ENCODE measurements at places on chromosomes 1 and 21.

DNA sequence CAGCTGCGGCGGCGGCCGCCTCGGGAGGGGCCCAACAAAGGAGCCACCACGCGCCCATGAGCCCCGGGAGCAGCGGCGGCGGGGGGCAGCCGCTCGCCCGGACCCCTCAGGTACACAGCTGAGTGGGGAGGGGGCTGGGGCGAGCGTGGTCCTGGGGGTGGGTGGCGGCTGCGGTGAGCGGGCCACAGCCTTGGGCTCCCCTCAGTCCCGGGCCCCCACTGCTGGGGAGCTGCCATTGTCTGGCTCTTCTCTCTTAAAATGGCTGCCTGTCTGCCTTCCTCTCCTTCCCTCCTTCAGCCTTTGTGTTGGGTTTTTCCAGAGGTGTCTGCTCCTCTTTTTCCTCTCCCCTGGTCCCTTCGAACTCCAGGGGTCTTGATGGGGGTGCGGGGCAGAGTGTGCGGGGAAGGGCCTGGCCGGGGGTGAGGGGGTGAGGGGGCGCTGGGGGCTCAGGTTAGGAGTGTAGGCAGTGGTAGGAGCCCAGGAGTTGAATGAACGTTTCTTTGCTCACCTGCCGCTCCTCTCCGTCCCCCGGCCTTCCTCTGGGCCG lies 1.7 kb downstream of the ARID1A start:
- DNase-seq: no peak

DNA sequence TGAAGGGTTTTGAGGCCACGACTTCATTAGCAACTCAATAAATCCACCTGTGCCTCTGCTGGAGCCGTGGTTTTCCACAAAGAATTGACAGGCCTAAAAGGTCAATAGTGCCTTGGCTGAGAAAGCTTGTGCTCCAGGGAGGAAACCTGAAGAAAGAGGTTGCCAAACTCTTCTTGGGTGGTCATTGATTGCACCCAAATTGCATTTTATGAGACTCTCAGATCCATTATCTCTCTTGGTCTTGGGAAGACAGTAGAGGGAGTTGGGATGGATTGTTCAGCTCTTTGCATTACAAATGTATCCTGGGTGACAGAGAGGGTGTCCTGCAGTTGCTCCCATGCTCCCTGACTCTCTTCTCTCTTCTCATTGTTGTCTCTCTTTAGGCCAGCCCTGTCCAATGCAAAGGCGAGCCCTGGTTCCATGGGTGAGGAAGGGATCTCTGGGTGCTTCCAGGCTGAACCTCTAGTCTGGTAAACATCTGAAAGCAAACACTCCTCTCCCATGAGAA lies 46.1 kb upstream of the HTR1D start:
- no peak for DNase-seq

- no peak for DNase-seq
Measured at GRCh38 chr1:70465911-70466310, 54.8 kb downstream of the CTH start.

DNA sequence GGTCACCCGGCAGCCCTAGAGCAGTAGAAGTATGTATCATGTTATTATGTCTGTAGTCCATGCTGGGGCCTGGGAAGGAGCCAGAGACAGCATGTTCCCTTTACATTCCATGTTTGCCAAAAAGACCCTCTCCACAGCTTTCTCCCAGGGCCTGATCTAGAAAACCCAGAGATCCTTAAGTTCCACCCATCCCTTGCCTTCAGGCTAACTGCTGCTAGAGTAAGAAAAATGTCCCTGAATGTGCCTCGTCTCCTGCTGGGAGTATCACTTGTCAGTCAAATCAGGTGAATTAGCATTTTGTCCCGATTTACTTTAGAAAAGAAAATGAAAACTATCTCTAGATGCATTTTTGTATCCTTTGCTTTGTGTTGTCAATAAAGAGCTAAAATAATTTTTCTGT lies 13.3 kb upstream of the MRPS14 start:
- no peak for DNase-seq

DNA sequence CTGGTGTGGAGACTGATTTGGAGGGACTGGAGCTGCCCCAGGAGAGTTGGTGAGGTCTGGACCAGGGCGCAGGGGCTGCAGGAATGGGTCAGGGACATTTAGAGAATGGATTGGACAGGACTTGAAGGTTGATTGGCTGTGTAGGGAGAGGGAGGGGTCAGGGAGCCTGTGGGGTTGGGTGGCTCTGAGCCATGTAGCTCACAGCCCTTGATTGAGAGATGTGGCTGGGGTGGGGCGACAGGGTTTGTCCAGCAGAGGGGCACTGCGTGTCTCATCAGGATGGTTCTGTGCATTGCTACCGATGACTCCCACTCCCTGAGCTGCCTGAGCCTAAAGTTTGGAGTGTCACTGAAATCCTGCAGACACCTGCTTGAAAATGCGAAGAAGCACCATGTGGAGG lies 12.1 kb downstream of the AZIN2 start:
- no peak for DNase-seq

DNA sequence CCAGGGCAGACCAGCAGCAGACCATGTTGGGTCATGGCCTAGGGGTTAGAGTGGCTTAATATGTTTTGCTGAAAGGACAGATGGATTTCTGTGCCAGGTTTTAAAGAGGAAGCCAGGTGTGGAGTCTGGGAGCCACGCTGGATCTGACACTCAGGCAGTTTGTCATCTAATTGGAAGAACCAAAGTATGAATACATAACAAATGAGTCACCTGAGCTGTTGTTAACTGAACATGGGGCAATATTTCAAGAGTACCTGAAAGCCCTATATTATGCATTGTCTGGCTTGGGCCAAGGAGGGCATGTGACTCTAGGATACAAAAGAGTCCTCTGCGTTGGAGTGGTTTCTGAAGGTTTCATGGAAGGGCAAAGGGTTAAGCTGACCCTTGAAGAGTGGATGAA lies 70.6 kb downstream of the LMO4 start:
- no peak for DNase-seq

DNA sequence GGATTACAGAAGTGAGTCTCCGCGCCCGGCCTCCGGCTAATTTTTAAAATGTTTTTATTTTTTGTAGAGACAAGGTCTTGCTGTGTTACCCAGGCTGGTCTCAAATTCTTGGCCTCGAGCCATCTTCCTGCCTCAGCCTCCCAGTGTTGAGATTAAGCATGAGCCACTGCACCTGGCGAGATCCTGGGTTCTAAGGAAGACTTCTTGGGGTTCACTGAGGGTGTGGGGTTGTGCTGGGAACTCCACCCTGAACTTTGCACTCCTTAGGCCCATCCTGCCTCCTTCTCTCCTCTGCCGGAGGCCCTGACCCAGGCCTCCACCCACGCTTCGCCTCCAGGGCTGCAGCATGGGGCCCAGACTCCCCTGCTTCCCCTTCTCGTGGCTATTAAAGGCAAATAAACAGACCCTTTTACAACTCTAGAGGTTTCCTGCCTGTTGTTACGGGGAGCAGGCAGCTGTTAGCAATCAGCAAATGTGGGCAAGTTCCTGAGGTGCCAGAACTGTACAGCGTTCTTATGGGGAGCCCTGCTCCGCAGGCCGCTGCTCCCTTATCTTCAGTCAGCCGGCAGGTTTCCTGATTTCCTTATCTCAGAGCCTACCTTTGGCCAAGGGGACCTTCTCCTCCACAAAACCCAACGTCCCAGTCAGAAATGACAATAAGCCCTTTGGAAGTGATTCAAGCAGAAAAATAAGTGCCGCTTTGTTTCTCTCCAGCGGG lies 41.0 kb upstream of the LIN9 start:
- DNase-seq: no peak

GRCh38 chr1:106536741-106537140 lies 519.7 kb upstream of the PRMT6 start:
- DNase-seq: no peak

GRCh38 chr1:35558374-35559316 lies 1.0 kb downstream of the NCDN start:
- no peak for DNase-seq

- DNase-seq: no peak
Measured at GRCh38 chr1:211900441-211900840, 69.9 kb upstream of the LPGAT1 start.

DNA sequence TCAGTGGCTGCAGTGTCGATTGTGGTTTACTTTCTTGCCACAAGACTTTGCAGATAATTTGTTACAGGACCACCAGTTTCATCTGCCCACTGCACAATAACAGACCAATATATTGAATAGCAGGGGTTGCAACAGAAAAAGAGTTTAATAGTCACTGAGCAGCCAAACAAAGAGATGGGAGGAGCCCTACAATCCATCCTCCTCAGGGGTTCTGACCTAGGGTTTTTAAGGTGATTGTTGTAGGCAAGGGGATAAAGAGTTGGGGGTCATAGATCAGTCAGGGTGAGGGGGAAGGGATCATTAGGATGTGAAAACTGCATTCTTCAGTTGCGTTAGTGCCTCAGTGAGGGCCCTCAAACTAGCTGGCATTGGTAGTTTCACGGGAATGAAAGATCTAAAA lies 110.7 kb upstream of the OLFM3 start:
- DNase-seq: no peak

DNA sequence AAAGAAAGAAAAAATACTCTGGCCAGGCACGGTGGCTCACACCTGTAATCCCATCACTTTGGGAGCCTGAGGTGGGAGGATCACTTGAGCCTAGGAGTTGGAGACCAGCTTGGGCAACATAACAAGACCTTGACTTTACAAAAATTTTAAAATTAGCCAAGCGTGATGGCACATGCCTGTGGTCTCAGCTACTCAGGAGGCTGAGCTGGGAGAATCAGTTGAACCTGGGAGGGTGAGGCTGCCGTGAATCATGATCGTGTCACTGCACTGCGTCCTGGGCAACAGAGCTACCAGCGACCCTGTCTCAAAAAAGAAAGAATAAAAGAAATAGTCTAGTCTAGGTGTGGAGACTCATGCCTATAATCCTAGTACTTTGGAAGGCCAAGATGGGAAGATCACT lies 22.3 kb downstream of the RRP1B start:
- no peak for DNase-seq

- DNase-seq: no peak
Measured at GRCh38 chr1:1427820-1428148, 6.7 kb upstream of the ANKRD65 start.

- DNase-seq: no peak
Measured at GRCh38 chr1:83583351-83584014, 415.4 kb downstream of the TTLL7 start.

GRCh38 chr21:42097860-42098454 lies 26.8 kb downstream of the UMODL1 start:
- DNase-seq: peak; percentile 69

GRCh38 chr21:42198929-42199867 lies 19.7 kb upstream of the ABCG1 start:
- no peak for DNase-seq

DNA sequence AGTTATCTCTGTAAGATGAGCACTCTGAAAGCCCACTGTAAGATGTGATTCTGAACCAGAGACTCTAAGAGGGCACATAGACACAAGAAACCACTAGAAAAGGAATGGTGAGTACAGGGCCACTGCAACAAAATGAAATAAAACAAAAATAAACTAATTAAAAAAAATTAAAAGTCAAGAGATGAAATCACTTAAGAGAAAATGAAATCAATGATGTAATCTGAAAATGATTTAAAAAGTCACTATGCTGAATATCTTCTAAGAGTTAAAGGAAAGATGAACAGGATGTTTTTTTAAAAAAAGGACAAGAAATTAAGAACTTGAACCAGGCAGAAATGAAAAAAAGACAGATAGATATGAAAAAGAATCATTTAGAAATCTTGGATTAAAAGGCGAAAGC lies 110.6 kb upstream of the OLIG2 start:
- DNase-seq: no peak

DNA sequence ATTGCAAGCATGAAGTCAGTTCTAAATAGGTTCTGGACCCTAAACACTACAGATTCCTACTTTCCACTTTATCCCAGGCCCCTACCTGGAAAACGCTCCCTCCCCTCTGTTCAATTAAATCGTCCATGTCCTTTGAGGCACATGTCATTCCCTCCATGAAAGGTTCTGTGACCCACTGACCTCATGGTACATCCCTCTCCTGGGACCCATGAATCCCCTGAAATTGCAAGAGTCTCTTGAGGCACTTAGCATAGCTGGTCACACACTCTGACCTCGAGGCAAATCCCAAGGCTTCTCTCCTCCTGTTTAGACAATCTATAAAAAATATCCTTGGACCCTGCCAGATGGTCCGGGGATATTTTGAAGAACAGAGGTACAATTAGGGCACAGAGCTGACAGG lies 34.3 kb upstream of the KRTAP19-8 start:
- no peak for DNase-seq

GRCh38 chr1:162200096-162200847 lies 130.8 kb downstream of the NOS1AP start:
- DNase-seq: no peak

GRCh38 chr1:204001166-204001901 lies 71.6 kb upstream of the SOX13 start:
- no peak for DNase-seq

- no peak for DNase-seq
Measured at GRCh38 chr1:165355977-165356811, at the start of gene LMX1A. LMX1A (minus strand) TSS chr1:165356715; CDS start chr1:165355559, 1,156 bp downstream.

DNA sequence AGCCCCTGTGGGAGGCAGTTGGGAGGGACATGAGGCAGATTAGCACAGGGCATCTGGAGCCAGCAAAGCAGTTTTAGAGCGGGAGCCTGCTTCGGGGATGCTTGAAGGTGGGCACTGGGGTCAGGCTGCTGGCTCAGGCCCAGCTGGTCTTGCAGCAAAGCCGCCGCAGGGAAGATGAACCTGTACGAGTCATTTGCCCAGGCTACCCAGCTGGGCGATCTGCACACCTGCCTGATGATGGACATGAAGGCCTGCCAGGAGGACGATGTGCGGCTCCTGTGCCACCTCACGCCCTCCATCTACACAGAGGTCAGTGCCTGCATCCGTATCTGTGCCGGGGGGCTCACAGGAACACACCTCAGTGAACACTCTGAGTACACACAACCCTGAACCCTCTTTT lies 7.7 kb upstream of the SLC27A3 start:
- DNase-seq: no peak

- DNase-seq: no peak
Measured at GRCh38 chr1:193283016-193283415, 96.6 kb upstream of the B3GALT2 start.

DNA sequence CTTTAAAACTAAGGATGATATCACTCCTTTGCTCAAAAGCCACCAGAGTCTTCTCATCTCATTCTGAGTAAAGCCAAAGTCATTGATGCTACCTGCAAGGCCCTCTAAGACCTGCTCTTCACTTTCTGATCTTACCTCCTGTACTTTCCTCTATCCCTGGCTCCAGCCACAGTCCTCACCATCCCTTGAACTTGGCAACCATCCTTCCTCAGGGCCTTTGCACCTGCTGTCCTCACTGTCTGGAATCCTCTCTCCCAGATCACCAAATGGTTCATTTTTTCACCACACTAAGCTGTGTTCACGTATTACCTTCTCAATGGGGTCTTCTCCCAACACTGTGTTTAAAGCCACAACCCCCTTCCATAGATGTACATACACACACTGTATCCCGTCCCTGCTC lies 4.3 kb upstream of the PHLDA3 start:
- no peak for DNase-seq

GRCh38 chr21:33046455-33046854 lies 20.7 kb downstream of the OLIG2 start:
- no peak for DNase-seq

GRCh38 chr21:35280231-35280630 lies 231.1 kb upstream of the RUNX1 start:
- DNase-seq: no peak

Data from right atrium auricular region (tissue), 2 donors.